ENCODE measurements at places on chromosomes 5 and 9.
A peak's percentile ranks its signal among the peaks of the same experiment; 100 is the strongest.

GRCh38 chr5:151966046-151966445 lies 41.4 kb upstream of the GLRA1 start:
- DNase-seq = no peak

- no peak for DNase-seq
Measured at GRCh38 chr5:134975078-134975715, 7.5 kb downstream of the CATSPER3 start.

- DNase-seq = no peak
Measured at GRCh38 chr9:137295238-137295811, 6.7 kb downstream of the NRARP start.

DNA sequence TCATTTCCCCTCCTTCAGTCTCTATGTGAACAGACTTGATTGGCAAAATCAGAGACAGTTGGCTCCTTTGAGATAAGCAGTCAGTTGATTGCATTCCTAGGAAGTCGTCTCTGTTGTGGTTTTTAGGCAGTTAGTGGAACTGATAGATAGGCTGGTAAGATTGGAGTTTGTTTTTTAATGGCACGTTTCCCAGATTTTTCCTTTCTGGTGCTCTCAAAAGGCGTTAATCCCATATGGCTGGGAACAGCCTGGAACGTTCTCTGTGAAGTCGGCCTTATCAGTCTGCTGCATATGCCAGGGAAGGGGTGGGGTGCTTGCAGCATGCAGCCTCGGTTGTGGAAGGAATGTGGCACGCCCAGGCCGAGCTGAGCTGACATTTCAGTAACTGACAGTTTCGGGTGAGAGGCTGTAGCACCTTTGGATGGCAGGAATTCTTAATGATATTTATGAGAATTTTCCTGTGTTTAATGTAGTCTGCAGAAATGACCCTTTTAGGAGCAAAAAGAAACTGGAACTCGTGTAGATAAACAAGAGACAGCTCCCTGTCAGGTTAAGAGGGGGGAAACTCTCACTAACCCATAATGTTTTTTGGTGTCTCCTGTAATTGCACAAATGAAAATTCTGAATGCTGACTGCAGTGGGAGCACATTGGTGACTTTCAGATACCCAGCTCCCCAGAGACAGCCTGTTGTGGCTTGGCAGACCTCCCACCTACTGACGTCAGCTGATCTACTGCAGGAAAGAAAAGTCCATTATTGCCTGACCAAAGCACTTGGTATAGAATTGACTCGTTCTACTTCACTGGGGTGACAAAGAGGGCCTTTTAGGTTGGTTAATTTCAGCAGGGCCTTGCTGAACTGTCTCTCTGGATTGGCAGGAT lies 6.3 kb downstream of the SPTAN1 start:
- DNase-seq = no peak

- peak; percentile 97 for DNase-seq
Measured at GRCh38 chr5:147782110-147783028, at the start of gene JAKMIP2. Gene JAKMIP2 (minus strand): TSS chr5:147782728. CDS start chr5:147671806, 110,922 bp downstream.

DNA sequence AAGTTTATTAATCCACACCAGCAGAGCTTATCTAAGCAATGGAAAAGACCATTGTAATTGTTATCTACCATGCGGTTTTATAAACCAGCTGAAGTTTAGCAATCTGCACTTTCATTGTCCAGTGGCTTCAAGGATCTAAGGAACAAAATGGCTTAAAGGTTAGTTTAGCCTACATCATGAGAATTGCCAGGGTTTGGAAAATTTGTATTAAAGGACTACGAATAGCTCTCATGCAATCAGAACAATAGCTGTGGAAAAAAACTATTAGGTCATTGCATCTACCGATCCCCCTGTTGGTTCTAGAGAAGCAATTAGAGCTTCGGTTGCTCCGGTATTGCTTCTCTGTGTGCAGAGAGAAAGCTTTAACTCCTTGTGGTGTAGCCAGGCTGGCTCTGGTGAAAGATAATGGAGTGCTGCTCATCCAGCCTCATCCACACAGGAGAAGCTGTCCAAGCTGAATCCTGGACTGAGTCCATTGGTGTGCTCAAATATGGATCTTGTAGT lies 86.3 kb upstream of the SLC12A2 start:
- no peak for DNase-seq

DNA sequence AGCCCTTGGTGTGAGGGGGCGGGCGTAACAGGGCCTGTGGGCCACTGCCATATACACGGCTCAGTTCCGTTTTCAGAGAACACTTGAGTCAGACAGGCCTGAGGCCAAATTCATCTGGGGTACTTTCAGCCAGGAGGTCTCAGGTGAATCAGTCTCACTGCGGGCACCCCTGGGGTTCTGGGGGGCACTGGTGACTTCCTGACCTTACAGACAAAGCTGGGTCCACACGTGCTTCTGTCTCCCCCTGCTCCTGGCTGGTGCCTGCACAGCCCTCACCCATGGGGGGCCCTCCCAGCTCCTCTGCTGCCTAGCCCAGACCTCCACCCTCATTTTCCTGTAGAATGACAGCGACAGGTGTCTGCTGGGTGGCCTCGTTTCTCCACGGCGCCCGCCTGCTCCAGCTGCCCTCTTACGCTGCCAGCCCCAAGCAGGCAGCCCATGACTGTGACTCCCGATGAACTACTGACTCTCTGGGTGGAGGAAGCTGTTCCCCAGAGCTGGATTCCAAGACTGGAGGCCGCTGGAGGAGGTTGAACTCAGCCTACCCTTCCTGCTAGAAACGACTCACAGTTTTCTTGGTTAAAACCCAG lies 374.1 kb upstream of the IRX4 start:
- no peak for DNase-seq

GRCh38 chr5:180623411-180623834 lies 26.0 kb downstream of the FLT4 start:
- DNase-seq = no peak

- no peak for DNase-seq
Measured at GRCh38 chr5:11897781-11898180, 6.5 kb downstream of the CTNND2 start.

Data from NCI-H748 treated with DMSO at 0.1 percent for 48 hours (cell line).